CD4-positive, CD25-positive, alpha-beta regulatory T cell (primary cell): ENCODE measurements at places on chromosomes 7 and 10. TPM values are rescaled to one million over a fixed set of nuclear protein-coding genes. Genes with fewer than 3 reads are reported as not detected.

ECHDC3 gene
- 0.17 TPM for polyA plus RNA-seq

AGAP5 gene
- polyA plus RNA-seq, result not detected

C7orf57 gene
- polyA plus RNA-seq, result not detected

CALML3 gene
- polyA plus RNA-seq, result not detected

UPK3BL2 gene
- 1.4 TPM for polyA plus RNA-seq
